CD4-positive, alpha-beta T cell treated with Interleukin-6 for 4 hours (primary cell): ENCODE measurements at places on chromosomes 6 and 20.

GRCh38 chr6:44837741-44838140 is 450.2 kb downstream of the CDC5L start:
- DNase-seq: no peak

DNA sequence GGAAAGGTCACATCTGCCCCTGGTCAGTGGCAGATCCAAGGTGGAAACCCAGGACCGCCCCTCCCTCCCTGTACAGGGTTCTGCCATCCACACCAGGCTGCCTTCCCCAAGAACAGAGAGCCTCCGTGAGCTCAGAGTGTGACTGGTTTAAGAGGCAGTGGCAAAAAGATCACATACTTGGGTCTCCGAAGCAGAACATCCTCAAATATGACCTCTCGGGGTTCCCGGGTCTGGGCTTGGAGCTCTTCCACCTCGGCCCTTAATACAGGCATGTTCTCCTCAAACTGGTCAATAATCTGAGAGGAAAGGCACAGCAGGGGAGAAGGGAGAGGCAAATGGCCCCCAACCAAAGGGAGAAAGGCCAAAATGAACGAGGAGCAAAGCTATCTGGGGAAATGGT is 14.8 kb downstream of the C20orf96 start:
- no peak for DNase-seq

DNA sequence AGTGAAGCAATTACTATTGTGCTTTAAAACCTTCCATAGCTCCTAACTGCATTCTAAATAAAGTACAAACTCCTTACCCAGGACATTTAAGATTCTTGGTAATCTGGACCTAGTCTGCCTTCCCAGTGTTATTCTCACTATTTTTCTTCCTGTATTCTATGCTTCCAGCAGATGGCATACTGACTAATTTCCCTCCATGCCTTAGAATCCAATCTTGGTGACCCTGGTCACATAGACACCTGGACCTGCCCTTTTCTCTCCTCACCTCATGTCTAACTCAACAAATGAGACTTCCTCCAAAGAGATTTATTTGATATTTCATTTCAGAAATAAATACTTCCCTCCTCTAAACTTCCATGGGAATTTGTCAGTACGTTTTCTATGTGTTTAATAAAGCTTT is 25.8 kb downstream of the ROS1 start:
- no peak for DNase-seq

DNA sequence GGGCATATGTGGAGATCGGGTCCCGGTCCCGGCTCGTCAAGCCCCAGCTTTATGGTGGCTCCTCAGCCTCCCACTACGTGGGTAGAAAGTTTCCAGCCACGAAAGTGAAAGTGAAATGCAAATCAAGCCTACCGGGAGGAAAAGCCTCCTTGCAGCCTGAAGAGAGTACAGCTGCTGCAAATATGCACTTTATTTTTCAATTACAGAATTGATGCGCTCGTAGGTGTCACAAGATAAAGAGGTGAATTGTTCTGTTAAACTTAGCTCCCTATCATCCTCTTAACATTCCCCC is 373 bp upstream of the PCNA start:
- DNase-seq: no peak

GRCh38 chr6:151058021-151058733 is 181.6 kb upstream of the AKAP12 start:
- no peak for DNase-seq

- no peak for DNase-seq
These were observed 5.8 kb upstream of the TFAP2A start for GRCh38 chr6:10420546-10421157.

- DNase-seq: no peak
These were observed 5.4 kb upstream of the FAM83D start for GRCh38 chr20:38920851-38921250.

DNA sequence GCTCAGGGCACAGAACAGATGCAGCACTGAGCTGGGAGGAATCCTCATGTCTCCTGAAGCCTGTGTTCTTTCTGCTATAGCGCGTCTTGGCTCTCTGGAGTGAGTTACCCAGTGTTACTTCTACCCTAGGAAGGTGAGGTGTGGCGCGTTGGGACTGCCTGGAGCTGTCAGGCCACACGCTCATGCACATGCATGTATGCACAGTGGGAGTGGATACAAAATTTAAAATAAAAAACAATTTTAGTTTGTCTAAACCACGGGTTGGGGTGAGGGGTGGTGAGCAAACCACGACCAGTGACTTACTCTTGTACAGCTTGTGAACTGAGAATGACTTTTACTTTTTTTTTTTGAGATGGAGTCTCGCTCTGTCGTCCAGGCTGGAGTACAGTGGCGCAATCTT is 298.6 kb upstream of the SUPT3H start:
- no peak for DNase-seq

- no peak for DNase-seq
These were observed 34.8 kb downstream of the VSTM2L start for GRCh38 chr20:37937686-37938085.

- DNase-seq: no peak
These were observed 40.2 kb upstream of the PXDC1 start for GRCh38 chr6:3791526-3792203.

- DNase-seq: no peak
These were observed 24.7 kb downstream of the DACT2 start for GRCh38 chr6:168294901-168295300.

DNA sequence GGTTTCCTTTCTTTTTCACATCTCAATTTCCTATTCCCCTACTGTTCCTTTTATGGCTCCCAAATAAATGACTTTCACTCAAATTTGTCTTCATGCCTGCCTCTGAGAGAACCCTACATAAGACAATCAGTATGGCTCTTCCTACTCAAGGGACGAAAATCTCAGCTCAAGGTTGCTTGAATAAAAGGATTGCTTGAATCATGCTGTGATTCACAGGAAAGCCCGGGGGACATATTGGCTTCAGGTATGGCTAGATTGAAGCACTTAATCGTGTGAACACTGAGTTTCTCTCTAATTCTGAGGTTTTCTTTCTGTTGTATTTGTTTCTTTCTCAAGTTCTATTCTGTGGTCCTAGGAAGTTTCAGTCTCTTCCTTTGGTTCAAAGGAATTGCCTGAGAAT is 140.3 kb upstream of the SULF2 start:
- no peak for DNase-seq

GRCh38 chr20:55153001-55153645 is 677.7 kb downstream of the DOK5 start:
- DNase-seq: no peak

DNA sequence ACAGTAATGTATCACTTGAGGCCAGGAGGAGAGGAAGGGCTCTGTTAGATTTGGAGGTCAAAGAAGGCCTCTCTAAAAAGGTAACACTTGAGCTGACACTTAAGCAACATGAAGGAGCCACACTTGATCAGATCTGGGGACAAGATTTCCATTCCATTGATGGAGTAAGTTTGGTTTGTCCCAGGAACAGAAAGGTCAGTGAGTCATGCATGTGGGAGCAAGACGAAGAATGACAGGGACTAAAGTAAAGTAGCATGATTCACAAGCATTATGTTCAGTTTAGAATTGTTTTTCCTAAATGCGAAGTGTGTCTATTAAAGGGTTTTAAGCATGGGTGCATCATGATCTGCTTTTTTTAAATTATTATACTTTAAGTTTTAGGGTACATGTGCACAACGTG is 47.4 kb downstream of the COL21A1 start:
- DNase-seq: no peak

DNA sequence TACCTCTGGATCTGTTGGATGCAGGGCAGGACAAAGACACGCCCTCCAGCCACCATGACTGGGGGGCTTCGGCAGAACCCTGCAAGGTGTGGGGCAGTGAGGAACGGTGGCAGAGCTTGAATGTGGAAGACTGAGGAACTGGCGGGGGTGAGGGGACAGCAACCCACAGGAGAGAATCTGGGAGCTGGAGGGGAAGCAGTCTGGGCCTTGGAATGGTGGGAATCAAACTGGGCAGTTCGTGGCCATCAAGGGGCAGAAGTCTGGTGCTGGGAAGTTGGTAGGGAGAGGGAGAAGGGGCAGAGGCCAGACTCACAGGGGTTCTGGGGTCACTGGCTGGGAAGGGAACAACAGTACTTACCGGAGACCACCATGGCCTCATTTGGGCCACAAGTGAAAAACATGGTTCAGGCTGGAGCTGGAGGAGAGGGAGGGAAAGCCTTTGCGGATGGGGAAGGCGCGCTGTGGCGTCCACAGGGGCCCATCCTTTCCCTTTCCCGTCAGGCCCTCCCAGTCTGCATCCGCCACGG is 635 bp downstream of the FLOT1 start:
- DNase-seq: no peak

- DNase-seq: no peak
These were observed 122.7 kb downstream of the MMS22L start for GRCh38 chr6:97160280-97160679.

DNA sequence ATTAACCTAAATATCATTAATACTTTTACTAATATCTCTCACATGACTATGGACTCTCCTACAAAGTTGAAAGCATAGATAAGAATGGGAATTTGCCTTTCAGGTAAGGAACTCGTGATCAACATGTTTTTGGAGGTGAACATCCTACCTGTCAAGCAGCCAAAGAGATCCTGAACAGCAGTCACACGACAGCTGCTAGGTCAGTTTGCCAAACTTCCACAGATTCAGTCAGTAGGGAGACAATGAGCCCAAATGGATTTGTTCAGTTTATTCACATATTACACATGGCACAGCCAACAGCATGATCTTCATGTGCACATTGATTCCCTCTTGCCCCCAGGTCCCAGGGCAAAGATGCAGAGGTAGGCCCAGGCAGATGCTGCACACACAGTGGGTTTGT is 86.1 kb upstream of the LOC128125822 start:
- no peak for DNase-seq

DNA sequence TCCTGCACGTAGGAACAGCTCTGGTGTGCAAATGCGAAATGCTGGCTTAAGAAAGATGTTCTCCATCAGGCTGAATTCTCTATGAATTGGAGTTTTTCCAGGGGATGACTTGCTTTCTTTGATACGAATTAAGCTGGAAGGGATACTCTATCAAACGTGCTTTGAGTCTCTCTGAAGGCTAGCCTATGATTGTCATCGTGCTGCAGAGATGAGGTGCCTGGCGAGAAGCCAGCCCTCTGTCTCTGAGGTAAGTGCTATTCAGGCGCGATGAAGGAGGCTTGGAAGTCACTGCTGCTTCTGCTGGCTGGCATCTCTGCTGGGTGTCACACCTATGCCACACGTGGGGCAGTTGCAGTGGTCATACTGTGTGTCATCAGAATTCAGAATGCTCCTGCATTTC is 223.7 kb downstream of the TAF4 start:
- DNase-seq: no peak

DNA sequence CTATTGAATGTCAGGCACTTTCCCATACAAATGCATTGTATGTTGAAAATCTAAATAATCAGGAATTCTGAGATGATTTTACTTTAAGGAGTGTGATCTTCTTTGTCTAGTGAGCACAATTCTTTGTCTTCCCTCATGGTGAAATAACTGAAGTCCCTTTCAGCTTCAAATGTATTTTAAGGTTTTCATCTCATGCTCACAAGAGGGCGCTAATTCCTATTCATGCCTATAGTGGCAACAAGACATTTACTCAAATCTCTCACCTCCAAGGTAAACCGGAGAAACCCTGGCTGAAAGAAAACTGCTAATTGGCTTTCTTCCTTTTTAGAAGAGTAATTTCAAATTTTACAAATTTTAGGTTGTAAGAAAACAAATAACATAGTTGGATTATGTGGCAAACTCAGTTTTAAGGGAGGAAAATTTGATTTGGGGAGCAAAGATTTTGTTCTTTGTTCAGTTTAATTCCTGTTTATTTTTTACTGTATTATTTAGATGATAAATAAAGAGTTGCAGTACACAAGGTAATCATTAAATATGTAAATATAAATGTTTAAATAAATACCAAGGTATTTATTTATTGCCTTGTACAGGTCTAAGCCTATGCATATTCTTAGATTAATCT is 69.1 kb downstream of the SLC35F1 start:
- no peak for DNase-seq

- DNase-seq: no peak
These were observed 22.6 kb downstream of the NUP153 start for GRCh38 chr6:17684134-17684533.
